BE2C (cell line): ENCODE measurements at places on chromosomes 7 and 10.

GRCh38 chr10:80195046-80195574, 10.2 kb downstream of the ANXA11 start:
- DNase-seq, result no peak

- DNase-seq, result peak; percentile 56
Observed at GRCh38 chr7:128121711-128122530, 90.7 kb upstream of the LRRC4 start.

DNA sequence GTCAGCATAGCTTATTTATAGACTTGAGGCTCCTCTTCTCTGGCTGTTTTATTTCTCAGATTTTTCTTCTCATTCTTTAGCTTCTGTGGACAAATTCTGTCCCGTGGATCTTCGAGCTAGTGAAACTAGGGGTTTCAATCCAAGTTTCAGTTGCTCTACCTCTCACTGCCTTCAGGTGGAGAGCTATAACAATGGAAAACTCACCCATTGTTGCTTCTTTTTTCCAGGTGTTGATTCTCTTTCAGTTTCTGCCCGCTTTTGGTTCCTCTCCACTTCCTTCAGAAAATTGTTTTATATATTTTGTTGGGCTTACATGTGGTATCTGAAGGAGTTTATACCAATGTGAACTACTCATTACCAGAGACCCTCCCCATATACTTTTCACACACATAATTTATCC, 266.1 kb downstream of the TCF7L2 start:
- no peak for DNase-seq

DNA sequence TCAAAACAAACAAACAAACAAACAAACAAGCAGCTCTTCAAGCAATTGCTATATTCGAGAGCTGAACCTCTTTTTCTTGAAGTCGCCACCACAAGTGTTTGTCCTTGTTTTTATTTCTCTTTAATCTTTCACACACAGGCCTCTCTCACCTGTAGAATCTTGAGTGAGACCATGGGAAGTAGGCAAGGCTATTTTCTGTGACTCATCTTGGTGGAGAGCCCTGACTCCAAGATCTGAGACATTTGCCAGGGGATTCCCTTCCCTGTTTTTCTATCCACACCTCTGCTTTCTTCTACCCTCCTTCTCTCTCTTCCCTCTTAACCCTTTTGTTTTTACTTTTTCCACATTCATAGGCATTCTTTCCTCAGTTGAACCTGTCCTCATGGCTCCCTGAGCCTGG, 8.0 kb upstream of the TAS2R60 start:
- DNase-seq, result no peak

DNA sequence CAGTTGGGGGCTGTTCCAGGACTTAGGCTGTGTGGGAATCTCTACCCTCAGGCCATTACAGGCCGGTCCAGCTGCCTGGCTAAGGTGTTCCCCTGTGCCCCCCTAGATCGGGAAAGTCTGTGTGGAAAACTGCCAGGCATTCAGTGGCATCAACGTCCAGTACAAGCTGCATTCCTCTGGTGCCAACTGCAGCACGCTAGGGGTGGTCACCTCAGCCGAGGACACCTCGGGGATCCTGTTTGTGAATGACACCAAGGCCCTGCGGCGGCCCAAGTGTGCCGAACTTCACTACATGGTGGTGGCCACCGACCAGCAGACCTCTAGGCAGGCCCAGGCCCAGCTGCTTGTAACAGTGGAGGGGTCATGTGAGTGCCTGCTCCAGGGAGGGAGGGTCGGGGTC, 27.1 kb upstream of the CSGALNACT2 start:
- DNase-seq, result no peak

DNA sequence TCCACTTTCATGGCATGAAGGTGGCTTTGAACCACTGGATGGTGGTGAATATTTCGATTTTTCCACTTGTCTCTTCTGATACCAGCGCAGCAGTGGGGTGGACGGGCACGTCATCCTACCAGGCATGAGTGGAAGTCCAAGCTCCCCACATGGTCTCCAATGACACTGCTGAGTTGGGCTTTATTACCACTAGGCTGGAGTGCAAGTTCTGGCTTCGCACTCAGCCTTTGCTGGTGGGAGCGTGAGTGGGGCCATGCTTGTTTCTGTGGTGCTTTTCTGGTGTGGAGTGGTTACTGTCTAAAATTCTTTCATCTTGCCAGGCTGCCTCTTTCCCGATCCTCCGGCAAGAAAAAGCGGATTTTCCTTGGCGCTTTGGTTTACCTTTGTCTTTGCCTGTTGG, 70.1 kb upstream of the SDK1 start:
- no peak for DNase-seq

GRCh38 chr10:35735412-35735811, 93.3 kb upstream of the FZD8 start:
- no peak for DNase-seq

- DNase-seq, result no peak
Observed at GRCh38 chr10:29596826-29597225, 37.9 kb downstream of the SVIL start.

DNA sequence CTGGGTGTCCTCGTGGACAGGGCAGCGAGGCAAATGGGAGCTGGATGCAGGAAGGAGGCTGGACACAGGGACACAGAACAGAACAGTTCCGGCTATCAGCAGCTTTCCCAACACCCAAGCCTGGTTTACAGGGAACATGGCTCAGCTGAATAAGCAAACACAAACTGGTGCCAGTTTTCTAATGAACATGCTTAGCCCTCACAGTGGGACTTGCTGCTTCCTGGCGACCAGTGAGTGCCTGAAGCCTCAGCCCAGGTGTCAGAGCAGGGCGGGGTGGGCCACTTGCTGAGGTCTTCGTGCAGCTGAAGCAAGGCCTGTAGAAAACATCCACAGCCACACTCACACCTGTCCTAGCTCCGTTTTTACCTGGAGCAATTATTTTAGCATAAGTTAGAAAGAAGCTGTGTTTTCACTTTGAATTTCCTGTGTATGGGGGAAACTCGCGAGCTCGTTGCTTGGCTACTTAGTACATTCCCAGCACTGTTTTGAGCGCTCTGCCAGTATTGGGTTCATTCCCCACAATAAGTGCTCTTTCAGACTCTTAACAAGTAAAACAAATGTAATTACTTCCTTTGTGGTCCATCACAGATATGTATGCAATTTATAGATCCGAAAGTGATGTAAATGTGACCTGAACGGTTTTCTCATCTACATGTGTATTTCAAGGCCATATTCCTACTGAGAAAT, 261.2 kb upstream of the SHH start:
- no peak for DNase-seq

DNA sequence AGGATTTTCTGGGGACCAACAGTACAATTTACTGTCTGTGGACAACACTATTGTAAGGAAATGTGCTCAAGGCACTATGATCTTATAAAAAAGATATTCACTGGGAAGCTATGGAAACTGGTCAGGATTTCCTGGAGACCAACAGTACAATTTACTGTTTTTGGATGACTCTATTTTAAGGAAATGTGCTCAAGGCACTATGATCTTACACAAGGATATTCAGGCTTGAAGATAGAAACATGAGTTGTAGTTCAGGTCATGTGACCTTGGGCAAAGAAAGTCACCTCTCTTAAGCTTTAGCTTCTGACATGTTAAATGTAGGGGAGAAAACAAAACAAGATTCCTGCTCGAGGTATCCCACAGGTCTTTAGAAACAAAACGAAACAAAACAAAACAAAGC, 1.7 kb upstream of the ITPRID1 start:
- no peak for DNase-seq

GRCh38 chr10:1610986-1611770, 126.1 kb downstream of the ADARB2 start:
- no peak for DNase-seq

- no peak for DNase-seq
Observed at GRCh38 chr7:28106321-28106829, 74.2 kb downstream of the JAZF1 start.

DNA sequence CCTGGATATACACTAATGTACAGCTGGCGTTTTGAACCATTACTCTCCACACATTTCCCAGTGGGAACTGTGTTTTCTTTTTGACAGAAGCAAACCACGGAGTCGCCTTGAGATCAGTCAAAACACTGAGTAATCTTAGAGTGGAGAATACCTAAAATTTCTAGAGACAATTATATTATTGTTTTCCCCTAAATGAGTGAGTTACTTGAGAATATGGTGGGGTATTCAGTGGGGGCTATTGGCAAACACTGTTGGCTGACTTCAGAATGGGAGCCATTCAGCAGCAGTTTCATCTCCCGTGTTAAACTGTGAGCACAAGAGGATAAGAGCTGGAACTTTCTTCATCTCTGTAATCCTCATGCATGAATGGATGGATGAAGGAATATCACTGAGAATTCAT, 6.2 kb downstream of the IL2RA start:
- DNase-seq, result no peak

DNA sequence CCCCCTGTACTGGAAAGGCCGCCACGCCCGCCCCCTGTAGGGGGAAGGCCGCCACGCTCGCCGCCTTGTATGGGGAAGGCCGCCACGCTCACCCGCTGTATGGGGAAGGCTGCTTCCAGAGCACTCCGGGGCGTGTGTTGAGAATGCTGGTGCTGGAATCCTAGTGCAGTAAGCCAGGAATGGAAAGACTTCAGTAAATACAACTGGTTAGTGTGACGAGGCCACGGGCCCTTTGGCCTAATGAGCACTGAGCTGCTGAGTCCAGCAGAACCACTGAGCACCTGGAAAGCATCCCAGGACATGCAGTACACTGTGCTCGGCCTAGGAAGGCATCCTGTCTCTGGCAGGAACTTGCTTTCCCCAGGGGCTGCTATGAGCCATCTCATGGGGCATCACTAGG, 398.9 kb downstream of the PTPRN2 start:
- no peak for DNase-seq

DNA sequence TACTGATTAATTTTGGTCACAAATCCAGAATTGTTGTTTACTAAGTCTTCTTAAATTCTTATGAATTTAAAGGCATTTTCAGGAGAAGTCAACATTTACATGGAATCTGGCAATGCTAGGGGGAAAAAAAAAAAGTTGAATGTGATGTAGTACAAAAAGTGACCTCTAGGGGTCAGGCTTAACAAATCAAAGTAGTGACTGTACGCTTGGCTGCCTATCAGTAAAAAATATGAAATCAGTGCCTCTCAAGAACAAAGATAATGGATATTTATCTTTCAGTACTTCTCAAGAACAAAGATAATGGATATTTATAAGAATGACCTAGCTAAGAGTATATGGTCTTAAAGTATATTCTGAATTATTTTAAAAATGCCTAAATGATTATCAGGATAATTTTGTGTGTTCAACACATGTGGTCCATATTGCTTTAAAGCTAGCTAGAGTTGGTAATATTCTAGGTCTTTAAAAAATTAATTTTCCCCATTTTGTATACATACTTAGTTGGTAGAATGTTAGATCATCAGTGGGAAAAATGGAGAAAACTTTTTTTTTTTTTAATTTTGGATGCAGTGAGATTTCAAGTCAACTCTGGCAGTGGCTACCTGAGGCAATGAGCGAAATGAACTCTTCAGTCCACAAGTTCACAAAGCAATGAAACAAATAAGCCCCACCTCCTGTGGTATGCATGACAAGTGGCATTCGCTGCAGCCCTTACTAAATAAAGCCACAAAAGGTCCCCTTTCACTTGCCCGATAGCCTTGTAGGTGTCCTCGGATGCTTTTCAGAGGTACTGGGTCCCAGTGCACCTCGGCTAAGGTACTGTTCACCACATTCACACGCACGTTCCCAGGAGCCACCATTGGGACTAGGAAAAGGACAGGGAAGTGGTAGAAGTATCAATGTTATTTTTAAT, 51.2 kb upstream of the LAMB4 start:
- DNase-seq, result no peak

DNA sequence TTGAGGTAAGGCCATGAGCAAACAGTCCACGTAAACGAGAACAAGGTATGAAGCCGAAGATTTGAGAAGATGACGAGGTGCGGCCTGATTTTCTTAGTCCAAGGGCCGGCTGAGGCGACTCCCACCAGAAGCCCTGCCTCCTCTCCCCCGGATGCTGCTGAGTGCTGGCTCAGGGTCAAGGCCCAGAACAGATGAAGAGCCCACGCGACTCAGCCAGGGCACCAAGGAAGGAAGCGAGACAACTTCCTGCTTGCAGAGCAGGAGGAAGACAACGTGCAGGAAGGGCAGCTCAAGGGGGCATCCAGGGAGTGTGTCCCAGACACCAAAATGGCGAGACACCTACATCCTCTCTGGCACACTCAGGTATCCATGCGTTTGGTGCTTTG, 99.5 kb downstream of the CYTH3 start:
- peak; percentile 47 for DNase-seq

- DNase-seq, result no peak
Observed at GRCh38 chr10:104648421-104648820, 7.3 kb downstream of the SORCS3 start.

- no peak for DNase-seq
Observed at GRCh38 chr10:94104316-94105000, 110.7 kb downstream of the PLCE1 start.

DNA sequence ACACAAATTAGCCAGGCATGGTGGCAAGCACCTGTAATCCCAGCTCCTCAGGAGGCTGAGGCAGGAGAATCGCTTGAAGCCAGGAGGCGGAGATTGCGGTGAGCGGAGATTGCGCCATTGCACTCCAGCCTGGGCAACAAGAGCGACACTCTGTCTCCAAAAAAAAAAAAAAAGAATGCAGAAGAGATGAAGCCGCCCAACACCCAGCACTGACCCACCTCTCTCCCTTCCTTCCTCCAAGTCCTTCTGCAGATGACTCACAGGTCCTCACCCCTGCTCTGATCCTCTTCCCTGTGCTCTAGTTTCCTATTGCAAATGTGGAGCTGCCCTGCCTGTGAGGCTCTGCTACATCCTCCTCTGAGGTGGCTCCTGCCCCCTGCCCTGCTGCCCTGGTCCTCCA, 22.0 kb upstream of the OPALIN start:
- no peak for DNase-seq

DNA sequence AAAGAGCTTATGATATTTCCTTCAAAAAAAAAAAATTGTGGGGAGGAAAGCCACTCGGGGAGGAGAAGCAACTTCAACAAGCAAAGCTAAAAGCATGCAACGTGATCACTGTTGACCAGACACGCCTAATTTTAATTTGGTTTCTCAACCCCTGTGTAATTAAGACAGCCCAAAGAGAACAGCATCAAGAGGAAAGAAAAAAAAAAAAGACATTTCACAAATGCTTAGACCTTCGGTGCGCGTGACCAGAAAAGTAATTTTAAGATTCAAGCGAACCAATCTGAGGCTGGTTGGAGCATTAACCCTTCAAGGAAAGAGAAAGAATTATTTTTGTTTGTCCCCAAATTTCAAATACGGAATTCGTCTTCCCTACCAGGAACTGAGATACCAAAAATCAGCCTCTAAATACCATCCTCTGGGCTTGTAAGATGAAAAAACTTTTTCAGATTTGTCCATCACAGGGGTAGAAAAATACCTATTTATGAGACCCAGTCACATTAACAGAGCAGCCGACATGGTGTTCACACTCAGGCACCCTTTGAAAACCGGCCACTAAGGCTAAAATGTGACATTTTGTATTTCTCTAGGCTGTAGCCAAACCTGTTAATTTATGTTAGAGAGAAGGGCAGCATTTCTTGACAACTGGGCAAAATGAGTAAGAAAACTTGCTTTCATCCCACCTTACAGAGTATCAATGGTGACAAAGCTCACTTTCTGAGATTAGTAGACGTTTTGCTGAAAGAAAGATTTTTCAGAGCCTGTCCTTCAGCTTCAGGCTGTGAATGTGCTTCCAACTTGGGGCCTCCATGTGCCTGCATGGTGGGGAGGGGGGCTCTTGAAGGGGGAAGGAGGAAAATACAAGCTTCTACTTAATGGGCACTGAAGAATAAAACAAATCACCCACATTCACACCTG, 179.9 kb upstream of the KLF14 start:
- DNase-seq, result no peak
